ENCODE measurements at places on chromosomes 3 and 15. TPM values are rescaled to one million over a fixed set of nuclear protein-coding genes. Genes with fewer than 3 reads are reported as not detected.
A peak's percentile ranks its signal among the peaks of the same experiment; 100 is the strongest.

The TMEM212 gene
- not detected for total RNA-seq

The STAC gene
- total RNA-seq: 8.7 TPM

The VPS18 gene
- total RNA-seq: 20.5 TPM

The SNURF gene
- total RNA-seq: not detected

The TMEM108 gene
- not detected for total RNA-seq

The CGNL1 gene
- 0.49 TPM for total RNA-seq

The APOD gene
- total RNA-seq: not detected

DNA sequence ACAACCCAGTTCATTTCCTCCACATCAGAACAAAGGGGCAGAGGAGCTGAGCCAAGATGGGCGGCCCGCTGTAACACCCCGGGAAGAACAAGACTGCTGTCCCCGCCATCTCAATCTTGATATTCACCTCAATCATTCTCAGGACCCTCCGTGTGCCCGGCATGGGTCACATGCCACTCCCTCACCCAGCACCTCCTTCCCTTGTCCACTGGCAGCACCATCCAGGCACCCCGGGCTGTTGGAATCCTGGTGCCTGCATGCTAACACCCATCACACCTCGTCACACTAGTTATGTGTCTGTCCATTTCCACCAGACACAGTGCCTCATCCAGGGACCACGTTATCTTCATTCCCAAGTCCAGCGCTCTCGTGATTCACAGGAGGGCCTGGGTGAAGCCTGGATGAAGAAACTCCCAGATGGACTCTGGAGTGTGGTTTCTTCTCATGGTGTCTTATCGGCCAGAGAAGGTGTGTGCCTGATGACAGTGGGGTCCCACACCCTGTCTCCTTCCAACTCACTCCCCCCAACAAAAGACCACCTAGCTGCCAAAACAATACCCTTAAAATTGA is 16.7 kb downstream of the MEGF11 start:
- no peak for DNase-seq

- DNase-seq: no peak
Observed at GRCh38 chr3:73010158-73010557, 13.5 kb downstream of the PPP4R2 start.

GRCh38 chr15:31262901-31263671 is 63.5 kb upstream of the KLF13 start:
- peak; percentile 84 for DNase-seq

DNA sequence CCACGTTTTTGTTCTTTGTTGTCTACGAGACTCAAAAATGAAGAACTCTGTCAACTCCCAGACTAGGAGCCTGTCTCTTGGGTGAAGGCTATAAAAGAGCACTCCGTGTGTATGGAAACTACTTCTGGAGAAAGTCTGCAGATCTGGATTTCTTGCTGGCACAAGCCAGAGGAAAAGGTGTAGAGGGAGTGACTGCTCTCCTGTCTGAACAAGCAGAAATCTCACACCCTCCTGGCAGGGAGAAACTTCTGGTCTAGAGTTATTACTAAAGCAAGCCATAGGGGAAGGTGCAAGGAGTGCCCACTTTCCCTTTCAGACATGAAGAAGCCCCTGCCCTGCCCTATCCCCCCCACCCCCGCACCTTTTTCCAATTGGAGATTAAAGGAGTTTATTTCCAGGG is 9.5 kb downstream of the PLAAT1 start:
- DNase-seq: no peak

DNA sequence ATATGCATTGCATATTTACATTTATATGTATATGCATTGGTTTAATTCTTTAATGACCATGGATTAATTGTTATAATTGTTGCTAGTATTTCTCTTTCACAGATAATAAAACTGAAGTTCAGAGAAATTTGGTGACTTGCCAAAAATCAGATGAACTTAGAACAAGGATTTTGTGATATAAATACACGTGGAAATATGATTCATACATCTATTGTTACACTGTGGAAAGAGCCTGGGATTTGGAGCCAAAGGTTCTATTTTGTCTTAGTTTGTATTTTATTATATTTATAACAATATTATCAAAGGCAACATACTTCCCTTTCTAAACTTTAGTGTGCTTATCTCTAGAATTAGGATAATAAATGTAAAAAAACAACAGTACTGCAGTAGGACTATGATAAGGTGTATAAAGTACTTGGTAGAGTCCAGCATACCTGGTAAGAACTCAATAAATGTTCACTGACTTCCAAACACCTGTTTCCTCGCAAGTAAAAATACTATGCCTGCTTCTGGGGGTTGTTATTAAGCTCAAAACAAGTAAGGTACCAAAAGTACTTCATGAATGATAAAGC is 342.9 kb downstream of the THSD4 start:
- no peak for DNase-seq

DNA sequence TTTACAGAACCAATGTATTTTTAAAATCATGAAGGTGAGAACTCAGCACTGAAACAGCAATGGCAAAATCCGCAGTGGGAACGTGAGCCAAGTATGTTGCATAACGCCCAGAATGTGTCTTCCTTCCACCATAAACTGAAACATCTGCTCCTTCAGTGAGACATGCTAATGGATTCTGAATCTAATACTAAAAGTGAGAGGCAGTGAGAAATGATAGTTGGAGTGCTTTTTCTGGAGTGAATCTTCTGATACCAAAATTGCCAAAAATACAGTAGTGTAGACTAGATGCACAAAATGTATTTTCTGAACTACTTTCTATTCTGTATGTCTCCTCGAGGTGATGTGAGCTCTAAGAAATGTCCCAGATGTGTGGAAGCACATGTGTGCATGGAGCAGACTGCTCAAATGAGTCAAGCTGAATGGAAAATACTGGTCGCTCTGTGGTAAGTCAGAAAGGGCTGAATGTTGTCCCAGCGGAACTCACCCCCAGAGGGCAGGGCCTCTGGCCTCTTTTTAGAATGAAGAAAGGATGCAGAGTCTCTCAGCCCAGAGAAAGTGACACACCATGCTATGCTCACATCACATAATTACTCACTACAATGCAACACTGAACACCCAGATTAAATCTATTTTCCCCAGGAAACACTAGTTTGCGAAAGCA is 73.0 kb downstream of the ATP10A start:
- no peak for DNase-seq

DNA sequence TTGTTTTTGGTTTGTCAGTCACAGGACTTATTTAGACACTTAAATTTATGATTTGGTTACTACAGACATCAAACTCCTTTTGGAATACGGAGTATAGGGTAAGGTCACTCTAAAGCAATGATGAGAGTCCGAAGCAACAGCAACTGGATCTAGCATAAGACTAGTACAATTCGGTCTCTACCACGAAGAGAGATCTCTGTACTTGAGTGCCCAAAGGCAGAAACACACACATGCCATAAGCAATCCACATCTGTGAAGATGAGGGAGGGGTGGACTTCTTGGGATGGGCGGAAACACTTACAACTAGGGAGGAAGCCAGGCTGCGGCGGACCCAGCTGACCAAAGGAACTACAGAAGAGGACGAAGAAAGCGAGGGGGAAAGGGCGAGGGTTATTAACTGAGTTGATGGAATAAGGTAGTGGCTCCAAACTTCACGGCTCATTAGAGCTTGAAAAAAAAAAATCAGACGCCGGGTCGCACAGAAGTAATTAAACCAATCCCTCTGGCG is 595 bp downstream of the DPH6 start:
- no peak for DNase-seq

DNA sequence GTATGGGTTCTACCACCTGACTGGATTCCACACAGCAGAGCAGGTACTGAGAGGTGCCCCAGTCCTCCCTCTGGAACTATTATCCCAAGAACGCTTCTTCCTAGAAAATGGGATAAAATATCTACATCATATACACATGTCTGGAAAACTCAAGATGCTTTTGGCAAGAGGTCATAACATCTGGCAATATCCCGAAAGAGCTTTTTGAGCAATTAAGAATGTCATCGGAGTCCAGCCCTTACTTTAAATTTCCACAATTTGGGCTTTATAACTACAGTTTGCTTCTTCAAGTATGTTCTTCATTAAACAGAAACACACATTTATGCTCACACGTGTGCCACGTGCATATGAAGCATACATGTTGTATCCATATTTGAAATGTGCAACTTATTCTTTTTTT is 365.9 kb upstream of the THBS1 start:
- no peak for DNase-seq

DNA sequence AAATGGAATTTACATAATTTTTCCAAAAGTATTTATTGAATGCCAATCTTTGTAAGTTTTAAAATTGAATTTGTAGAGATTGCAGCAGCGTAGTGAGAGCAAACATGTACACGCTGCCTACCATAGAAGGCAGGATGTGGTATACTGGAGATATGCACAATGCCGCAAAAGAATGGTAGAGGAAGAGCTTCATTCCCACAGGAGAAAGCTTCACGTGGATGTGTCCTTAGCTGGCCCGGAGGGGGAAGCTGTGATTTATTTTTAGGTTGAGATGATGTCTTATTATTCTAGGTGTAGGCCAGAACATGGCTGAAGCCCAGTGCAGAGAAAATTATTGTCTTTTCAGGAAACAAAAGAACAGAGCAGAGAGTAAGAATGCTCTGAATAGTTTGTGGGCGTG is 743.3 kb upstream of the BCHE start:
- DNase-seq: no peak

DNA sequence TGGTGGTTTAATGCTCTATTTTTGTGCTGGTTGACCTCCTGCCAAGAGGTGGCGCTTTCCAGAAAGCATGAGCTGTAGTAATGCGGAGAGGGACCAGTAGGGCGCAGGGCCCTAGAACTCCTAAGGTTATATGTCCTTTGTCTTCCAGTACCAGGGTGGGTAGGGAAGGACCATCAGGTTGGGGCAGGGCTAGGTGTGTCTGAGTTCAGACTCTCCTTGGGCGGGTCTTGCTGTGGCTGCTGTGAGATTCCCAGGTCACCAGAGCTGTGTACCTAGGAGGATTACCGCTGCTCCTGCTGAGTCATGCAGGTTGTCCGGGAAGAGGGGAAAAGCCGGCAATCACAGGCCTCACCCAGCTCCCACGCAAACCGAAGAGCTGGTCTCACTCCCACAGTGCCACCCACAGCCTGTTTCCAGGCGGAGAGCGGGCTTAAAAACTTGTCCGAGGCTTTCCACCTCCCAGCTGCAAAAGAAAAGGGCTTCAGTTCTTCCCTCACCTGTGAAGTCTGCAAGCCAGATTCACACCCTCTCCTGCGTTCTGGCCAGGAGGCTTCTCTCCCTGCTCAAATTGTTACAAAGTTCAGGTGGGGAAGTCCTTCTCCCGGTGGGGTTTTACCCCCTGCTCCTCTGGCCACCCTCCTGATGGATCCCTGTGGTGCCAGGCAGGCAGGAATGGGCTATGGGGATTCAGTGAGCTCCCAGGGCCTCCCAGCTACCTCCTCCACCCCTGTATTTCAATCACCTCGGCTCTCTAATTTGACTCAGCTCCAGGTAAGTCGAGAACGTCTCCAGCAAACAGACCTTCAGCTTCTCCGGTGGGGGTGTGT is 37.7 kb upstream of the BCHE start:
- peak; percentile 94 for DNase-seq

- no peak for DNase-seq
Observed at GRCh38 chr3:127663151-127663550, 9.6 kb upstream of the ABTB1 start.

GRCh38 chr3:99962703-99963102 is 145.0 kb downstream of the CMSS1 start:
- no peak for DNase-seq

GRCh38 chr15:80608688-80609087 is 86.4 kb upstream of the ABHD17C start:
- DNase-seq: no peak

- no peak for DNase-seq
Observed at GRCh38 chr15:42808913-42809312, 72.0 kb upstream of the CDAN1 start.

- DNase-seq: no peak
Observed at GRCh38 chr3:53708001-53708621, 138.1 kb downstream of the CHDH start.

GRCh38 chr3:52880474-52880873 is 16.9 kb downstream of the STIMATE start:
- DNase-seq: no peak

GRCh38 chr3:112437146-112438022 is 61.9 kb downstream of the BTLA start:
- no peak for DNase-seq

- DNase-seq: no peak
Observed at GRCh38 chr15:64476550-64476949, 16.2 kb downstream of the ZNF609 start.

- DNase-seq: no peak
Observed at GRCh38 chr15:88785217-88785616, 18.0 kb upstream of the ACAN start.

- no peak for DNase-seq
Observed at GRCh38 chr3:132804498-132804897, 82.3 kb upstream of the NPHP3 start.

- DNase-seq: no peak
Observed at GRCh38 chr15:70541511-70541910, 221.8 kb downstream of the UACA start.

DNA sequence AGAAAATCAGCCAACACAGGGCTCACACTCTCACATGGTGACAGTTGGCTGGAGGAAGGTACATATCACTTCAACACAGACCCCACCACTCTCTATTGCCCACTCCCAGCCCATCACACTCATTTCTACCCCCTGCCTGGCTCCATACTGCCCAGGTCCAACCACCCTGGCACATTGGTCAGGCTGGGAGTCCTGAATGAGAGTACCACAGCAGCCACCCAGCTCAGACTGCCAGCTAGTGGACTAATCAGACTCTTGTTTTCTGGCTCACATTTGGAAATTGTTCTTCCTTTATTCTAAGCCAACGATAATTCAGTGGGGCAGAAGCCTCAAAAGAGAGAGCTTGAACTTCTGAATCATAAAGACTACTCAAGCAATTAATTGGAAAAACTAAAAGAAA is 20.0 kb downstream of the MRPL46 start:
- DNase-seq: no peak

DNA sequence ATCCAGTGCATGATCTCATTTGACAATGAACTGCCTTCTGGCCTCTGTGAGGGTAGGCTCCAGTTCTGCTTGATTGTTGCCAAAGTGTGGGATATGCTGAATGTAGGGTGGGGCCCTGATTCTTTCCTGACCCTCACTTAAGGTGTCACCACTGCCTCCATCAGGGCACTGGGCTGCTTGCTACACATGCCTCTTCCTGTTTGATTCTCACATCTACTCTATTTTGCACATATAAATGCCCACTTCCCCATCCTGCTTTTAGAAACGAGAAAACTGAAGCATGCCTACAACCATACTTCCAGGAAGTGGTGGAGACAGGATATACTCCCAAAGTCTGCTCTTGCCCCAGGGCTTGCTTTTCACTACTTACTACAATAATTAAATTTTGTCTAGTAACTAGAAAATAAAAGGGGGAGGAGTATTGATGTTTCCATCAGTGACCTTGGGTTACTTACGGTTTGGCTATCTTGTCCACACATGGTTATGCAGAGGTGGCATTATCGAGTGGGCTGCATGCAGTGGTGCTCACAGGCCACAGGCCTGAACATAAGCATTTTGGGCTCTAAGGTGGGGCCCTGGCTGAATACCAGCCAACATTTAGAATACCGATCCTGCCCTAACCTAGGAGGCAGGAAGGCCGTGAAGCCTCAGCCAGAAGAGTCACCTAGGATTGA is 6.7 kb downstream of the ZDHHC3 start:
- DNase-seq: no peak

GRCh38 chr15:75214293-75215096 is 12.8 kb downstream of the C15orf39 start:
- no peak for DNase-seq
